ENCODE measurements at places on chromosomes 7 and 10.

DNA sequence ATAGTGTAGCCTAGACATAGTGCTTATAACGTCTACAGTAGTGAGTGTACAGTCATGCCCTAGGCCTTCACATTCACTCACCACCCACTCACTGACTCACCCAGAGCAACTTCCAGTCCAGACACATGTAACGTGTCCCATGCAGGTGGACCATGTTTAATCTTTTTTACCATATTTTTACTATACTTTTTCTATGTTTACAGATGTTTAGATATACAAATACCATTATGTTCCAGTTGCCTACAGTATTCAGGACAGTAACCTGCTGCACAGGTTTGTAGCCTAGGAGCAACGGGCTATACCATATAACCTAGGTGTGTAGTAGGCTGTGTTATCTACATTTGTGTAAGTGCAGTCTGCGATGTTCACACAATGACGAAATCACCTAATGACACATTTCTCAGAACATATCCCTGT lies 11.0 kb downstream of the MPP7 start:
- no peak for DNase-seq

GRCh38 chr7:36456548-36456947 lies 66.9 kb downstream of the ANLN start:
- no peak for DNase-seq

GRCh38 chr10:79093658-79094411 lies 25.1 kb downstream of the ZMIZ1 start:
- DNase-seq: no peak

GRCh38 chr10:102404361-102405107 lies 9.0 kb downstream of the NFKB2 start:
- no peak for DNase-seq

DNA sequence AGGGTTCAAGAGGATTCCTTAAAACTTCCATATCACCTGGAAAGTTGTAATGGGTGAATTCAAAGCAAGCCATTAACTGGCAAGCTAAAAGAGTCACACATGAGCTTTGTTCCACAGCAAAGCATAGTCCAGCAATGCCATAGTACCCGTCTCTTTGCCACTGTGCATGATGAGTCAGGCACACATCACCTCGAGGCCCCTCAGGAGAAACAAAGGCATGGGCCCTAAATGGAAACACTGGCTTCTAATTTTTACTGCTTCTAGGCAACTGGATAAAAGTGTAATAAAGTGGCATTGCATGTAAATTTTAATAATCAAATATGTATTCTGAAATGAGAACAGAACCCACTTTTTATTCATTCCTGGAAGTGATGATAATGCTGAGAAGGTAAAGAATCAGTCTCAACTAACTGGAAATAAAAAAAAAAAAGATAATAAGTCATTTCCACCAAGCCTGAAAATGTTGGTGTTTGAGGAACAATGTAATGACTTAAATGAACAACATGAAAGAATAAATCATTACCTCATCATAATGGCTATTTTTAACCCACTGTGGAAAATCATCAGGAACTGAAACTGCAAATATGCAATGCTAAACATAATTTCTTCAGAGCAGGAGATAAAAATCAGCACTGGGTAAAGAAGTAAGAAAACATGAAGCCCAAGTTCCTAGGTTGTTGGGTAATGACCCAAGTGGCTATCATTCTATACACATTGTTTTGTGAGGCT lies 104.9 kb downstream of the CDK6 start:
- DNase-seq: no peak

Measured in osteocyte (in vitro differentiated cells).